ENCODE measurements at places on chromosomes 2 and 18.
A peak's percentile ranks its signal among the peaks of the same experiment; 100 is the strongest.

DNA sequence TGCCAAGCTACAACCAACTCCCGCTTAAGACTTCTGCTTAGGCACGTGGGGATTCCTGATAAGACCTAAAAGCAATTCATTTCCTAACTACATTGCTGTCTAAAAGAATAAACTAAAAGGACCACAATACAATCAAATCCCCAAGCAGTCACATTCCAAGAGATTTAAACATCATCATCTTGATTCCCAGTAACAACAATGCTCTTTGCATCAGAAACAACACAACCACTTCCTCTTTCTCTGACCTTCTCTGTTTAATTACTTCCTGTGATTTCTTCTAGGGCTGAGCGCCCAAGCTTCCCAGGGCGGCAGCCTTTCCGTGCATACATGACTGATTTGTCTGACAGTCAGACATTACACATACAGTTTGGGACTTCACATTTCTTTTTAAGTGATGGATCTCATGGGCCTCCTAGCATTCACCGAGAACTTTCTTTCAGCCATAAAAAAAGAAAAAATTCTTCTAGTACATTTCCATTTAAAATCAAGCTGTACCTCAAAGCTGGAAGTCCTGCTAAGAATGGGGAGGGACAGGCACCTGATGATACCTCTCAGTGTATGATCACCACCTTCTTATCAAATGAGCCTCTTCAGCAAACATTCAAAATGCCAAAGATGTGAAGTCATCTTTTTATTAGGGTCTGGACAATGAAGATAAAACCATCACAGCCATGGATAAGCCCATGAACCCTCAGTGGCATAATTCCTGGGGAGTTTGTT is 11.5 kb downstream of the SPRED2 start:
- DNase-seq = no peak
- H3K36me3 ChIP-seq = no peaks in the 10 kb centered on the region

- no peak for DNase-seq
- no peak overlapping the region for H3K4me3 ChIP-seq
- no peaks in the 10 kb centered on the region for H3K27me3 ChIP-seq
- no peaks in the 10 kb centered on the region for H3K36me3 ChIP-seq
- H3K4me1 ChIP-seq = no peaks in the 10 kb centered on the region
- H3K27ac ChIP-seq = no peak overlapping the region
These were observed 30.0 kb downstream of the FBXO36 start for GRCh38 chr2:229952256-229952835.

DNA sequence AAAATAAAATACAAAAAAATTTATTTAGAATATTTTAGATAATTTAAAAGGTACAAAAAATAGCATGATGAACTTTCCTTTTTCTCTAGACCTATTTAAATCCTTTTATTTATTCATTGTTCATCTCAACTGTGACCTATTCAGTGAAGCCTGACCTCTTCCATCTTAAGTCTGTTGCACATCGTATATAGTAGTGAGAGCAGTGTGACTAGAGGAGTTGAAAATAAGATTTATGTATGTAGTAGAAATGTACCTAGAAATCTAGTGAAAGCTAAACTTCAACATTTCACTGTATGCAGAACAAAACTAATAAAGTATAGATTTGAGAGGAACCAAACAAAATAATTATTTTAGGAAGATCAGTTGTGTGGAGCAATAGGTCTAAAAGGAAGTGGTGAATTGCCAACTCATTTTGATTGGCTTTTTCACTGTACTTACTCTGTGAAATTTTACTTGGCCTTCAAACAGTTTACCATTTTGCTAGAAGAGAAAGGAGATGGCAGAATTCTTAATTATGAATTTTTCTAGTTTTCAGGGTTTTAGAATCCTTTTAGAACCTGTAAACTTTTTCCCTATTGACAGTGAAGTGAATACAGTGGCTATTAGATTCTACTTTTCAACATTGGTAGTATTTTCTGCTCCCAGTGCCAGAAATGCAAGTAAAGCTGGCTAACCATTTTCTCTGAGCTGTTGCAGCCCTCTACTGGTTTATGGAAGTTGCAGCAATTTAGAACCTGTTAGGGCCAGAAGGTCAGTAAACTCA is 11.0 kb downstream of the ANKRD12 start:
- H3K4me1 ChIP-seq = peaks cover 92% of the 10 kb centered on the region
- peak overlapping the region; percentile 34 for H3K27ac ChIP-seq
- H3K36me3 ChIP-seq = no peaks in the 10 kb centered on the region
- H3K27me3 ChIP-seq = no peaks in the 10 kb centered on the region
- no peak overlapping the region for H3K4me3 ChIP-seq

DNA sequence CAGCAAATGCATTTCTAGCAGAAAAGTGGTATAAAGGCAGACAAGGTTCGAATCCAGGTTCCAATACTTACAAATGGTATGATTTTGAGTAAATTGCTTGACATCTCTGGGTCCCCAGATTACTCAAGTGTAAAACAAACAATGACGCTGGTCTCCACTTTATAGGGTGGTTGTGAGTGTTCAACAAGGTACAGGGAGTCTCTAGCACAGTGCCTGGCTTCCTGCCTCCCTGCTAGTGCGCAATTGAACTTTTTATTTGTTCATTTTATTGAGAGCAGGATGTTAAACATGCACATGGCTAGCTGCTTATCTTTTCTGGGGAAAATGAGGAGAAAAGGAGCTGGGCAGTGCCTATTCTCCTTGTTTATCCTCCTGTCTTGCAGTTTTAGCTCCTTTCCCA is 74.9 kb upstream of the MYL1 start:
- no peaks in the 10 kb centered on the region for H3K4me1 ChIP-seq
- peaks cover 3% of the 10 kb centered on the region for H3K27me3 ChIP-seq
- H3K36me3 ChIP-seq = no peaks in the 10 kb centered on the region
- H3K4me3 ChIP-seq = no peak overlapping the region
- no peak overlapping the region for H3K27ac ChIP-seq

- H3K4me1 ChIP-seq = no peaks in the 10 kb centered on the region
- no peak overlapping the region for H3K4me3 ChIP-seq
- H3K36me3 ChIP-seq = no peaks in the 10 kb centered on the region
- no peaks in the 10 kb centered on the region for H3K27me3 ChIP-seq
- H3K27ac ChIP-seq = no peak overlapping the region
These were observed 100.8 kb upstream of the KCTD1 start for GRCh38 chr18:26649193-26649543.

DNA sequence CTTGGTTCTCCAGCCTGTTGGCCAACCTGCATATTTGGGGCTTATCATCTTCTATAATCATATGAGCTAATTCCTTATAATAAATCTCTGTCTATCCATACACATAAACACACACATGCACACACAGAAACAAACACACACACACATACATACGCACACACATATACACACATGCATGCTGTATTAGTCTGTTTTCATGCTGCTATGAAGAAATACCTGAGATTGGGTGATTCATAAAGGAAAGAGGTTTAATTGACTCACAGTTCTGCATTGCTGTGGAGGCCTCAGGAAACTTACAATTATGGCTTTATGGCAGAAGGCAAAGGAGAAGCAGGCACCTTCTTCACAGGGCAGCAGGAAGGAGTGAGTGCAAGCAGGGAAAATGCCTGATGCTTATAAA is 707.4 kb upstream of the CDH2 start:
- no peaks in the 10 kb centered on the region for H3K4me1 ChIP-seq
- no peak overlapping the region for H3K4me3 ChIP-seq
- H3K36me3 ChIP-seq = no peaks in the 10 kb centered on the region
- H3K27me3 ChIP-seq = no peaks in the 10 kb centered on the region
- DNase-seq = no peak
- H3K27ac ChIP-seq = no peak overlapping the region

GRCh38 chr2:226018641-226019040 is 619.1 kb downstream of the NYAP2 start:
- no peak overlapping the region for H3K27ac ChIP-seq
- H3K36me3 ChIP-seq = no peaks in the 10 kb centered on the region
- no peak overlapping the region for H3K4me3 ChIP-seq
- H3K4me1 ChIP-seq = no peaks in the 10 kb centered on the region
- no peak for DNase-seq

DNA sequence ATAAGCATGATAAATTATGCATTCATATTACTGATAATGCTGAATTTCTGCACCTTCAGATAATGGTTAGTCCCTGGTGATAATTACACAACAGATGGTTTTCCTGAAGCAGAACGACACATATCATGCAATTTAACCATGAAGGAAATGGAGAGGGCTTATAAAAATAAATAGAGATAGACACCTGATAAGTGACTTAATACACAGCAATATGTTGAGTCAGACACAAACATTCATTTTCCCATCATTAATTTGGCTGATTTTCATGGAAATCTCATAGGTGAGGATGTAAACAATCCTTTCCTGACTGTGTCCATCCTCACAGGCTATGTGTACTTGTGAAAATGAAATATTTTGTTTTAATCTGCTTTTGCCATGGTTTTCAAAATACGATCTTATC is 36.9 kb upstream of the DSEL start:
- H3K27ac ChIP-seq = no peak overlapping the region
- H3K27me3 ChIP-seq = no peaks in the 10 kb centered on the region
- no peak overlapping the region for H3K4me3 ChIP-seq
- no peaks in the 10 kb centered on the region for H3K4me1 ChIP-seq
- H3K36me3 ChIP-seq = no peaks in the 10 kb centered on the region
- no peak for DNase-seq

DNA sequence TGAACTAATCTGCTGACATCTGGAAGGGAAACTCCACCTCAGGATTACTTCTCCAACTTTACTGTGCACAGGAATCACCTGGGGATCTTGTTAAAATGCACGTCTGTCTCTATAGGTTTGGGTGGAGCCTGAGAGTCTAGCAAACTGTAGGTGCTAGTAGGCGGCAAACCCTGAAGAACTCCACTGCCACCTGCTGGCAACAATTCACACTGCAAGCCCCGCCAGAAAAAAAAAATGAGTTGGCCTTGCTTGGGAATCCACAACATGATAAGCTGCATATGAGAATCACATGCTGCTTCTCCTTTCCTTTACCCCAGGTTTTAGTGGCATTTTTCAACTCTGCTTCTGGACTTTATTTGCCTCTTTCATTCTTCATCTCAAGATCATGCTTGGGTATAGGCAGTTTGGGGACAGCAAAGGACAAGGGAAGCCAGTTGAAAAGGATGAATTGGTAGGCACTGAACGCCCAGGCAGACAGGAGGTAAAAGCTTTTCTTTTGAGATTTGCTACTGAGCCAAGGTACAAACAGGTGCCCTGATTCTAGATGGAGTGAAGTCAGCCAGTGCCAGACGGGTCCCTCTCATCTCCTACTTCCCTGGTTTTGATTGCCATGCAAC is 88.8 kb downstream of the VIT start:
- H3K27ac ChIP-seq = no peak overlapping the region
- no peaks in the 10 kb centered on the region for H3K4me1 ChIP-seq
- no peaks in the 10 kb centered on the region for H3K27me3 ChIP-seq
- no peak overlapping the region for H3K4me3 ChIP-seq
